Myocyte (in vitro differentiated cells): ENCODE measurements at places on chromosomes 6 and 20.

- no peak for DNase-seq
These were observed 67.7 kb downstream of the HMGCLL1 start for GRCh38 chr6:55511122-55511800.

DNA sequence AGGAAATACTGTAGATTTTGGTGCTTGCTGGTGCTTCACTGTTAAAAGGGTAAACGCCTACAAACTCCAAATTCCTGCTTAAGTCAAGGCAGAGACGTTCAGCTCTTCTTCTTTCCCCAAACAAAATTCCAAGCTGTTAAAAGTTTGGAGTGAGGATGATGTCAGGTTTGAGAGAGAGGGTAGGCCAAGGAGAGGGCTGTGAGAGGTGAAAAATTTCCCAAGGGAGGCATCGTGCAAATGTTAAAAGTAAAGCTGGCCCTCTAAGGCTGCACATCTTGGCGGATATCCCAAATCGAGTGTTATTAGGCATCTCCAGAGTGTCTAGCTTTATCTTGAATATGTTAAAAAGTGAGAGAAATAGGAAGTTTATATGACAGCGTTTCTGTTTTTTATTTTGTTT lies 651.8 kb downstream of the QKI start:
- no peak for DNase-seq

DNA sequence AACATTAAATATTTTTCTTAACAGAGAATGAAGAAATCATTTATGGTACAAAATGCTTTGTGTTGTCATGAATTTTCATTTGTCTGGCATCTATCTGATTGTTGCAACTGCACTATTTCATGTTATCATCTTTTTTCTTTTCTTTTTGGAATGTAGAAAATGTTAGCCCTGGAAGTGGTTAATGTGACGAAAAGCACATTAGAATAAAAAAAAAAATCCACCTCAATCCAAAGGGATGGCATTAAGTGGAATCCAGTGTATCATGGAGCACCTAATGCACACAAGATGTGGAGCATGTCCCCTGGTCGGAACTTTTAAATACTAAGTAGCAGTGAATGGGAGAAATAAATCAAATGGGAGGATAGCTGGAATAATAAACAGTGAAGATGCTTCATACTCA lies 172.9 kb upstream of the MCHR2 start:
- DNase-seq, result no peak

GRCh38 chr6:6616656-6617055 lies 28.1 kb downstream of the LY86 start:
- peak; percentile 85 for DNase-seq

DNA sequence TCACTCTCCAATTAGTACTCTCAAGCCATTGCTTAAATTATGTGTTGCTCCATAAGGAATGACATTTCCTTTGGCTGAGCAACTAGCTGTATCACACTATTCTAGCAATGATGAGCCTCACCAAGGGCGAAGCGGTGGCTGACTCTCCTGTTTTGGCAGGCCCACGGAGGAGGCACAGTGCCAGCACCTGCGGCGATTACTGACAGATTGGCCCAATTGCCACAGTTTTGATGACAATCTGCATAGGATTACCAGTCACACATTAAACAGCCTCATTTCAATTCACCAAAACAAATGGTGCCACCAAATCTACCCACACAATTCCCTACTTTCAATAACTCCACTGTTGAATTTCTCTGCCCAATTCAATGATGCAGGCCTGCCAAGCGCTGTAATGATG lies 286.9 kb downstream of the PTPRK start:
- no peak for DNase-seq

- DNase-seq, result no peak
These were observed 44.1 kb upstream of the ENPP1 start for GRCh38 chr6:131763749-131764148.

DNA sequence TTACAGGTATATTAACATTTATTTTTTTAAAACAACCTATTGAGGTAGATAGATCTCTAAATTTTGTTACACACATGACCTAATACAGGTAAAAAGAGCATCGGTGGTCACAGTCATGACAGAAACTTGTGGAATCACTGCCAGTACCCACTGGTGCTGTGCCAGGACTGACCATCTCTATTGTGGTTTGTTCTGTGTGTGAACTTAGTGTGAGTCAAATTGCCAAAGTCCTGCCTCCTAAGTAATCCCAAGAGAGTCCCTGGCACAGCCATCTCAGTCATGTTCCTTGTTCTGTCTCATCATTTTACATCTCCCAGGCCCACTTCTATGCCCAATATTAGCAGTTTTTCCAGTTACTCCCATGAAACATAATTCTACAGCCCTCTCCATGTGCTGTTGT lies 21.4 kb downstream of the GSTA2 start:
- peak; percentile 62 for DNase-seq

GRCh38 chr6:28906669-28907068 lies 17.1 kb downstream of the TRIM27 start:
- no peak for DNase-seq

DNA sequence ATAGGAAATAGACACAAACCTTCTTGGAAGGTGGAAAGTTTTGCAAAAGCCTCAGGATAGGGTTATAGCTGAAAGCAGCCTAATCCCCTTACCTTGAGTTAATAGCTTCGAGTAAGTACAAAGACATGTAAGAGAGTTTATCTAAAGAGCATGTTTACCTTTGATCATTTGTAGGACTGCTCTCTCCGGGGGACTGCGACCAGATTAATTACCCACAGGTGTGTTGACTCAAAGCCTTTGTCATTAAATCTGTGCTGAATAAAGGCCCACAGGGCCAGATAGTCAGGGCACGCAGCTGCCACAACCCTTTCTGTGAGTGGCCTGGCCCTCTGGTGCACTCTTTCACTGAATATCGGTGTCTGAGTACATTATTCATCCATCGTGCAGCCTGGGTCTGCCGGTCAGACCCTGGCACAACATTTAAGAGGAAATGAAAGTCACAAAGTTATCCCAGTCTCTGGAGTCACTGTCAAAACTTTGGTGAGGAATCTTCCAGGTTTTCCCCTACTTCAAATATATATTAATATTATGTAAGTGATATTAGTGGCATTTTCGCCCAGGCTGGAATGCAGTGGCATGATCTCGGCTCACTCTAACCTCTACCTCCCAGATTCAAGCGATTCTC lies 5.4 kb upstream of the MICA start:
- no peak for DNase-seq

GRCh38 chr20:41373251-41373783 lies 6.7 kb upstream of the EMILIN3 start:
- DNase-seq, result no peak

- no peak for DNase-seq
These were observed 313.5 kb upstream of the MANEA start for GRCh38 chr6:95263840-95264239.

DNA sequence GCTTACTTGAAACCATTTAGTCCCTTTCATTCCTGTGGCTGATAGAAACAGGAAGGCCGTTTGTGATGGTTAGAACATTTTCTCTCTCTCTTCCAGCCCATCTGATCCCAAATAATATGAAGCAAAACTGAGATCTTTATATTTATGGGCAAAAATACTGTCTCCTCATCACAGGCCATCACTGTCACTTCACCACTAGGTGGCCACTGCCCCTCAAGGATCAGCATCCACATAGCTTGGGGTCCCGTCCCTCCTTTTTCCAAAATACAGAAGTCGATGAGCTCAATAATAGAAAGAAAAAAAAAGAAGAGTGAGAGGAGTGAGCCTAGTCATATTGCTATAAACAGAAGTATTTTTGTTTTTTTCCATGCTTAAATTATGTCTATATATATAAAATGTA lies 46.4 kb upstream of the LAMP5 start:
- no peak for DNase-seq

DNA sequence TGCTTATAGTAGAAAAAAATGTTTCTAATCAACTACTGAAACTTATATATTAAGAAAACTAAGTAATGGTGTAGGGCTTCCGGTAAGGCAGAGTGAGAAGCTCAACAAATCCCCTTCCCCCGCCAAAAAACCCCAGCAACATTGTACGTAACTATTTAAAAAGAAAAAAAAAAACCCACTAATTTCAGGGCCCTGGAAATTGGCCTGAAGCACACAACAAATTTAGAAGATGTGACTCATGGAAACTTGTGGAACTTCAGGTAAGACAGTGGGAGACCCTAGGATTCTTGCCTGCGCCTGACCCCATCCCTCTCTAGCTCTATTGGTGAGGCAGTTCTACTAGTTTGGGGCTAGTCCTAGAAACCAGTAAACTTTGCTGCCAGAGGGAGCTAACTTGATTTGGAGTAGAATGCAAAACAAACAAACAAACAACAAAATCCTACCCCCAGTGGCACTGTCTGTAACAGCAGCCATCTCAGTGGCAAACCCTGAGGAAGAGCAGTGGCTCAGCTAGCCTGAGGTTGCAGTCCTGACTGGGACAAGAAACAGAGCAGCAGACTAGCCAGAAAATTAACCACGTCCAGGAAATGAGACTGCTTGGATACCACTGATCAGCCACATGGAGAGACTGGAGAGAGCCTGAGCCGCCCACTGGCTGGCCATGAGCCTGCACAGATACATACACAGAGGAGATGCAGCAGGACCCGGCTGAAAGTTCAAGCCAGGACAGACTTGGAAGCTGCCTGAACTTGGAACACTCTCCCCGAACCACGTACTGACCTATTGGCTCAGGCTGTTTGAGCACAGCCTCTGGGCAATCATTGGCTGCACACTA lies 135.1 kb downstream of the TBXT start:
- peak; percentile 67 for DNase-seq
